ENCODE measurements at places on chromosomes 6 and 20.

DNA sequence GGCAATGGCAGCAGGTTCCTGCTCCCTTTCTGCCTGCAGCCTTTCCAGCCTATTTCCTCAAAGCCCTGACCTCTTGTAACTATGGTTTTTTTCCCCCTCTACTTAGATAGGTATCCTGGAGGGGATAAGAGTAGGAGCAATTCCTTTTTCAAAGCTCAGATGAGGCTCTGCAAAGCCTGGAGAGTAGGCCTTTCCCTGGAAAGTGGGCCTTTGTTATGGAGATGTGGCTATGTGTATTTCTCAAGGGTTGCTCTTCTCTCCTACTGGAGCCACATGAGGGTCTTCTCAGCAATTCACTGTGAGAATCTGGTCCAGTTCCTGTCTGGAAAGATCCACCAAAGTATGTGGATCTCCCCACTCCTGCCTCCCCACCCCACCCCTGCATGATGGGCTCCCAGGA lies 96.0 kb downstream of the DTD1 start:
- no peak for DNase-seq

GRCh38 chr6:3457710-3458602 lies 1.1 kb upstream of the SLC22A23 start:
- DNase-seq, result peak; percentile 12

DNA sequence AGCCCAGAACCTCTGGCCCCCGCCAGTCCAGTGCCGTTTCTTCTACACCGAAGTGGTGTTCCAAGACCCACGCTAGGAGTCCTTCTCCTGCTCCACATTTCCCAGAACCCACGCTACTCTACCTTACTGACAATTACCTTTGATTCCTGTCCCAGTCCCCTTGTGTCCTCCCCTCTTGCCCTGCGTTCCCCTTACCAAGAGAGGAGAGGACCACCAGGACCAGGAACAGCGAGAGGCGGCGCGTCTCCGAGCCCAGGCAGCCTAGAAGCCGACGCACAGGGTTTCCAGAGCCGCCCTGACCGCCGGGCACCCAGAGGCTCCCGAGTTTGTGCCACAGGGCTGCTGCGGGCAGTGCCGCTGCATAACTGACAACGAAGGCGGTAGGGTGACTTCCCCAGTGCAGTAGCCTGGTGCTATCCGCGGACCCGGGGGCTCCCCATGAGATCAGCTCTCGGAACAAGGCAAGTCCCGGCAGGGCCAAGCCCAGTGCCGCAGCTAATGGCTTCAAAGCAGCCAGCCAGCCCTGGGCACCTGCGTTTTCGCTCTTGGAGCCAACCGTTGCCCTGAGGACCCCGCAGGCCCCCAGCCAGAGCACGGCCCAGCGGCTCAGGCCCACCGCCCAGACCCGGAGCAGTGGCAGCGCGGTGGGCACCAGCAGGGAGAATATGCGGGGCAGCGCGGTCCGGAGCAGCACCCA lies 512 bp downstream of the TAP1 start:
- peak; percentile 57 for DNase-seq

- no peak for DNase-seq
Observed at GRCh38 chr6:766625-767024, 73.7 kb upstream of the EXOC2 start.

DNA sequence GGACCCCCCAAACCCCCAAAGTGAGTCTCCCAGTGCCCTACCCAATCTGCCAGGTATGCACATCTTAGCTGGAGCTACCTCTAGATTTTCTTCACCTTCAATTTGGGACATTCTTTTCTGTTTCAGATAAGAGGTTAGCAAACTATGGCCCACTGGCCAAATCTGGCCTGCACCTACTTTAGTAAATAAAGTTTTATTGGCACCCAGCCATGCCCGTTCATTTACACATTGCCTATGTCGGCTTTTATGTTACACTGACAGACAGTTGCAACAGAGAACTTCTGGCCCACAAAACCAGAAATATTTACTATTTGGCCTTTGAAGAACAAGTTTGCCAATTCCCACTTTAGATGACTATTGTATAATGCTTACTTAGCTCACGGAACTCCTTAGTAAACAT lies 55.9 kb upstream of the STX16 start:
- DNase-seq, result no peak
